ENCODE measurements at places on chromosomes 12 and 14. TPM values are rescaled to one million over a fixed set of nuclear protein-coding genes. Genes with fewer than 3 reads are reported as not detected.
A peak's percentile ranks its signal among the peaks of the same experiment; 100 is the strongest.

GRCh38 chr14:100552524-100553125 lies 34.6 kb downstream of the BEGAIN start:
- no peaks in the 10 kb centered on the region for H3K27me3 ChIP-seq
- H3K4me3 ChIP-seq, result no peak overlapping the region
- no peaks in the 10 kb centered on the region for H3K36me3 ChIP-seq
- no peak overlapping the region for H3K27ac ChIP-seq
- peaks cover 16% of the 10 kb centered on the region for H3K4me1 ChIP-seq
- DNase-seq, result no peak

DNA sequence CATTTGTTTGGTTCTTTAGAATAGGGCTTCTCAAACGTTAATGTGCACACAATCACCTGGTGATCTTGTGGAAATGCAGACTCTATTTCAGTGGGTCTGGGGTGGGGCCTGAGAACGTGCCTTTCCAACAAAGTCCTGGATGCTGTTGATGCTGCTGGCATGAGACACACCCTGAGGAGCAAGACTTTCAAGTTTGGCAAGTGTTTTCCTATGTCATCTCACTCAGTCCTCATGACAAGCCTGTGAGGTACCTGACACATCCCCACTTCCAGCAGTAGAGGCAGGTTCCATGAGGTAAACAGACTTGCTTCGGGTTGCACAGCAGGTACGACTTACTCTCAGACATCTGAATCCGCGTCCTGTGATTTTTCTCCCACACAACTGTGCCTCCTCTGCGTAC lies 147.1 kb downstream of the MYRFL start:
- no peak for DNase-seq
- no peak overlapping the region for H3K4me3 ChIP-seq
- H3K27ac ChIP-seq, result no peak overlapping the region
- H3K36me3 ChIP-seq, result no peaks in the 10 kb centered on the region
- no peaks in the 10 kb centered on the region for H3K4me1 ChIP-seq

- H3K4me3 ChIP-seq, result no peak overlapping the region
- H3K27me3 ChIP-seq, result no peaks in the 10 kb centered on the region
- H3K36me3 ChIP-seq, result no peaks in the 10 kb centered on the region
- DNase-seq, result no peak
Measured at GRCh38 chr14:95037273-95037672, 120.1 kb downstream of the DICER1 start.

- H3K4me1 ChIP-seq, result no peaks in the 10 kb centered on the region
- peak overlapping the region; percentile 20 for H3K27ac ChIP-seq
- DNase-seq, result no peak
Measured at GRCh38 chr14:89165189-89166181, 251.5 kb downstream of the FOXN3 start.

DNA sequence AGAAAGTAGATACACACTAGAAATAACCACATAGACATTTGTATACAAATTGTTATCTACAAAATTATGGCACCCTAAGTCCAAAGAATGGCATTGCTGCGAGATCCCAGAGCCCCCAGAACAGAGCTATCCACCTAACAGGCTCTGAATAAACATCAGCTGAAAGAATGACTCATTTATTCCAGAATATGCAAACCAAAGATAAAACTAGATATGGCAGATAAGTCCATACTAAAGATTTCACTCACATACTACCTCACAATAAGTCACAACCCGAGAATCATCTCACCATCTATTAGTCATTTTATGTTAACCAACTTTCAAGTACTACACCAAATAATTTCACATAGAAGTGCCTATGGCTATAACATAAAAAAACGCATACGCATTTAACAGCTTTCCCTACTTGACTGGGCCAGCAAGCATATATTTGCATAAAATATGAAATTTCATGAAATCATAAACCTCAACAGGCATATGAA lies 5.6 kb downstream of the CNIH1 start:
- no peak overlapping the region for H3K4me3 ChIP-seq
- DNase-seq, result no peak
- peak overlapping the region; percentile 5 for H3K27ac ChIP-seq
- H3K4me1 ChIP-seq, result peaks cover 16% of the 10 kb centered on the region
- no peaks in the 10 kb centered on the region for H3K27me3 ChIP-seq

- H3K4me1 ChIP-seq, result no peaks in the 10 kb centered on the region
- no peak for DNase-seq
- H3K36me3 ChIP-seq, result no peaks in the 10 kb centered on the region
Measured at GRCh38 chr12:126210448-126210847, 1145.2 kb downstream of the AACS start.

- no peak overlapping the region for H3K27ac ChIP-seq
- no peak overlapping the region for H3K4me3 ChIP-seq
Measured at GRCh38 chr12:23354800-23355199, 594.7 kb downstream of the SOX5 start.

- H3K27me3 ChIP-seq, result no peaks in the 10 kb centered on the region
- H3K4me3 ChIP-seq, result peak overlapping the region; percentile 83
- DNase-seq, result peak; percentile 84
Measured at GRCh38 chr12:121800694-121801594, 2.9 kb upstream of the SETD1B start.

DNA sequence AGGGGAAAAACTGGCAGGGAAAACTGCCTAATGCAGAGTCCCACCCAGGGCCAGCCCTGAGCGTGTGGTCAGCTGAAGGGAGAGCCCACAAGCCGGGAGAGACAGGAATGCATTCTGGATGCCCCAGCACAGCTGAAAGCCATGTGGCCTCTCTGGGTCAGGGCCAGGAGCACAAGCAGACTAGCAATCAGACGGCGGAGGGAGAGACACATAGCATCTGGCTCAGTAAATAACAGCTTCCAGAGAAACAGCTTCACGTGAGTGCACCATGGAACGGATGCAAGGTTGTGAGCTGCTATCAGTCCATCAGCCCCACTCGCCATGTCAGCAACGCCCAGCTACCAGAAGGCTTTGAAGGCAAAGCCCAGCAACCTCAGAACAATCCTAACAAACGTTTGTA lies 28.2 kb upstream of the TMEM106C start:
- no peak overlapping the region for H3K4me3 ChIP-seq
- no peaks in the 10 kb centered on the region for H3K4me1 ChIP-seq
- H3K27ac ChIP-seq, result no peak overlapping the region
- DNase-seq, result no peak
- H3K27me3 ChIP-seq, result no peaks in the 10 kb centered on the region
- H3K36me3 ChIP-seq, result no peaks in the 10 kb centered on the region

The CLEC7A gene
- total RNA-seq, result 0.62 TPM

The SDS gene
- 0.18 TPM for total RNA-seq
